Transverse colon (tissue), 4 donors: ENCODE measurements at places on chromosomes 5 and 9. TPM values are rescaled to one million over a fixed set of nuclear protein-coding genes. Genes with fewer than 3 reads are reported as not detected.

The MLANA gene
- not detected for total RNA-seq

DNA sequence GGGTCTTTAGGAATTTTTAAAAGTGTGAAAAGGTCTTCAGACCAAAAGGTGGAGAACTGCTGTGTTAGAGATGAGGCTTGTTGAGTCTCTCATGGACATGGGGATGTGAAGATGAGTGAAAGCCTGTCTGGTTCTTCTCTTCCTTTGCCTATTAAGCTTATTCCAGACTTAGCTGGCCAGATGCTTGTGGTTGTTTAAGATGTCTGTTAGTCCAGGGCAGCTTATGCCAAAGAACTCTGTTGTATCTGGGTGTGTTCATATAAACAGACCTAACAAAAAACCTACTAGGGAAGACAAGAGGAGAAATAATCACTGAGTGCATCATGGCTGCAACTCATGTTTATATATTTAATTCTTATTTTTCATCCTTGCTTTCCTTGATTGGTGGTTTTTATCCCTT lies 57.5 kb upstream of the NCS1 start:
- no peaks in the 10 kb centered on the region for H3K36me3 ChIP-seq
- H3K4me3 ChIP-seq: no peak overlapping the region
- no peak for DNase-seq
- H3K4me1 ChIP-seq: peaks cover 21% of the 10 kb centered on the region
- no peaks in the 10 kb centered on the region for H3K27me3 ChIP-seq
- H3K27ac ChIP-seq: peak overlapping the region; percentile 84

The PDCD1LG2 gene
- 0.27 TPM for total RNA-seq

The LECT2 gene
- total RNA-seq: not detected
